ENCODE measurements at places on chromosomes 16 and 17.

DNA sequence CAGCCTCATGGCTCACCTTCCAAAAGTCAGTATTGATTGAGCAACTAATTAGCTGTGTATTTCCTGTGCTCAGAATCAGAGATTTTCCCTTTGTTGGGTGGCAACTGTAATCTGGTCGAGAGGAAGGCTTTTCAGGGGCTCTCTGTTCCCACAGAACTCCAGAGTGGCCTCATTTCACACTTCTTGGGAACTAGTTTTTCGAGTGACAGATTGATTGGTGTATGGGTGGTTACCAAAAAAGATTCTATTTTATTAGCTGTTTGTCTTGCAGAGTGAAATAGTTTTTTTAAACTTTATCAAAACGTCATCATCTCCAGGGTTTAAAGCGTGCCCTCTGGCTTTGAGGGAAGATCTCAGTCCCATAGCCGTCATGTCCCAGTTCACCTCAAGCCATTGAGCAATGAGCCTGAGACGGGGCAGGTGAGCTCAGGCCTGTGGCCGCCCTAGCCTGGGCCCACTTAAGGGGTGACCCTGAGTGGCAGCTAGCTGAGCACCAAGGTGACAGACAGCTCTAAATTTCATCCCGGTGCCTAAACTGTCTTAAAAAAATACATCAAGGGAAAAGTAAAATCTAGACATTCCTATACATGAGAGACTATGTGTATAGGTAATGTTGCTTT, 53.0 kb downstream of the SMPD3 start:
- no peak for DNase-seq

DNA sequence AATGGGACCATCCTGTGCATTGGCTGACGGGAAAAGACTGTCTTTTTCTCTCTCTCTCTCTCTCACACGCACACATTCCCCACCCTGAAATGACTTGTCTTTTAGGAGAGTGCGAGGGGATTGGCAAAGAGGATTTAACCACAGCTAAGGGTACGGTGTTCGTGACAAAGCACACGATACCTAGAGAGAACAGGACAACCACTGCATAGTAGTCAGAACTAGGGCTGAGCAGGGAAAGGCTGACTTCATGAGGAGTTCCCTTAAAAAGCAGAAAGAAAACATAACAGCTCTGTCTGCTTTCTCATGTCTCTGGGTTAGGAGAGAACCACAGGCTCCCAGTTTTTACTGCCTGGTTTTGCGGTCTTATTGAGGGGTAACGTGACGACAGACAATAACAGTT, 742.8 kb upstream of the SOX9 start:
- DNase-seq = no peak

DNA sequence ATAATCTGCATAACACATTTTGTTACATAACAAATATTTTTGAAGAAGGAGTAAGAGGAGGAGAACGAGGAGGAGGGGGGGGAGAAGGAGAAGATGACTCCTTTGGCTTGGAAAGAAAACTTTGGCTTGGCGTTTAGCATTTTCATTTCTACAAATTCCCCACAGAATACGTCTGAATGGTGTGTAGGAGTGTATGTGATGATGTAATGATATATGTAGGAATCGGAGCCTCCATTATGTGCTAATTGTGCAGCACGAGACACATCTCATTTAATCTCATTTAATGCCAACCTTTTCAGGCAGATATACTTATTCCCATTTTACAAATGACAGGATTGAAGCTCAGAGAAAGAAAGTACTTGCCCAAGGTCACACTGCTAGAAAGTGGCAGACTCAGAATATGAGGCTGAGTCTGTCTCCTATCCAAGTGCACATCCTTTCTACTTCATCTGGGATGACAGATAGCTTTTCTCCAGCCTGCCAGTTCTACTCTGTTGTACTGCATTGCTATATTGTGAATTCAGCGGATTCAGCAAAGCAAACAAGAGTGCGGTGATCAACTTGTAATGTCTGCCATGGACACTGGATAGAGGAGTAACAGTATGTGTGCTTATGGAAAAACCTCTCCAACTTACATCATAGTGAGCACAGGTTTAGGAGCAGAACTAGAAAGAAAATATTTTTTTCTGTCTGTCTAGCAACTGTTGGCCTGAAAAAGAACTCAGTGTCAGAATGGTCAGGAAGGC, 10.4 kb upstream of the SLC47A2 start:
- DNase-seq = no peak

DNA sequence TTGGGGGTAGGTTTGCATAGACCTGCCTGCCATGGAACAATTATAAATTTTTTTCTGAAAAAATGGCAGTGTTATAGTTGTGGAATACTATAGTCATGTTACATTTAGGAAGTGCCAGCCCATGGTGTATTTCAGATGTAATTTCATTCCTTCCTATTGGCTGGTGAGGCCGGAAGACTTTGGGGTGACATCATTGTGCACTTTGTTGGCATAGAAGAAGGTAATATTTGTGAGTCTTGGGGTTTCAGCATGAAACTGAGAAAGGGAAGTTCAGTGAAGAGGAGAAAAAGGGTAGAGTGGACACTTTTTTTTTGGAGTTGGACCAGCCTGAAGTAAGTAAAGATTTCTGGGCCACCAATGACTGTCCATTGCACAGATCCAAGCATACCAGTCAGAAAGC, 16.0 kb upstream of the HEATR6 start:
- no peak for DNase-seq

GRCh38 chr17:31394544-31394943, 3.1 kb downstream of the RAB11FIP4 start:
- DNase-seq = no peak

All from esophagus squamous epithelium (tissue), 5 donors.